ENCODE measurements at places on chromosomes 1 and 21.

- no peak for DNase-seq
Observed at GRCh38 chr1:87950369-87950768, 621.7 kb downstream of the LMO4 start.

- peak; percentile 51 for DNase-seq
Observed at GRCh38 chr1:67134695-67135094, at the start of gene C1orf141. C1orf141 (minus strand) TSS chr1:67134970; CDS start chr1:67127240, 7,730 bp downstream.

DNA sequence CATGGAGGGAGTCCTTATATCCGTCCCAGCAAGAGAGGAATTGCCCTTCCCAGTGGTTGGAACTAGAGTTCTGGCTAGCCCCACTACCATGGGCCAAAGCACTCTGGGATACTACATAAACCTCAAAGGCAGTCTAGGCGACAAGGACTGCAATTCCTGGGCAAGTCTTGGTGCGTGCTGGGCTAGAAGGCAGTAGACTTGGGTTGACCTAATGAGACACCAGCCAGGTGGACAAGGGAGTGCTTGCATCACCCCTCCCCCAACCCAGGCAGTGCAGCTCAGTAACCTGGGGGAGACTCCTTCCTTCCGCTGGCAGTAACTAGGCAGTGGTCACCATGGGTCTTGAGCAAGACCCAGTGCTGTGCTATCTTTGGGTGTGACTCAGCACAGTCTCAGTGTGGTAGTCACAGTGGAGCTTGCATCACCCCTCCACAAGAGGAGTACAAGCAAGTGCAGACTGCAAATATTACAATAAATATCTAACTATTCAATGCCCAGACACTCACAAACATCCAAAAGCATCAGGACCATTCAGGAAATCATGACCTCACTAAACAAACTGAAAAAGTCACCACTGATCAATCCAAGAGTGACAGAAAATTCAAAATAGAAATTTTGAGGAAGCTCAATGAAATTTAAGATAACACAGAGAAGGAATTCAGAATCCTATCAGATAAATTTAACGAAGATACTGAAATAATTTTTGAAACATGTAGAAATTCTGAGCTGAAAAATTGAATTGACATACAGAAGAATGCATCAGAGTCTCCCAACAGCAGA, 84.7 kb upstream of the LYPLAL1 start:
- no peak for DNase-seq

GRCh38 chr1:41902159-41902577, 16.6 kb downstream of the HIVEP3 start:
- DNase-seq: no peak

GRCh38 chr1:7616953-7617352, 154.1 kb upstream of the VAMP3 start:
- DNase-seq: no peak

GRCh38 chr1:169240449-169241232, 127.0 kb downstream of the NME7 start:
- DNase-seq: no peak

GRCh38 chr1:202046227-202046626, 35.8 kb downstream of the ELF3 start:
- no peak for DNase-seq

DNA sequence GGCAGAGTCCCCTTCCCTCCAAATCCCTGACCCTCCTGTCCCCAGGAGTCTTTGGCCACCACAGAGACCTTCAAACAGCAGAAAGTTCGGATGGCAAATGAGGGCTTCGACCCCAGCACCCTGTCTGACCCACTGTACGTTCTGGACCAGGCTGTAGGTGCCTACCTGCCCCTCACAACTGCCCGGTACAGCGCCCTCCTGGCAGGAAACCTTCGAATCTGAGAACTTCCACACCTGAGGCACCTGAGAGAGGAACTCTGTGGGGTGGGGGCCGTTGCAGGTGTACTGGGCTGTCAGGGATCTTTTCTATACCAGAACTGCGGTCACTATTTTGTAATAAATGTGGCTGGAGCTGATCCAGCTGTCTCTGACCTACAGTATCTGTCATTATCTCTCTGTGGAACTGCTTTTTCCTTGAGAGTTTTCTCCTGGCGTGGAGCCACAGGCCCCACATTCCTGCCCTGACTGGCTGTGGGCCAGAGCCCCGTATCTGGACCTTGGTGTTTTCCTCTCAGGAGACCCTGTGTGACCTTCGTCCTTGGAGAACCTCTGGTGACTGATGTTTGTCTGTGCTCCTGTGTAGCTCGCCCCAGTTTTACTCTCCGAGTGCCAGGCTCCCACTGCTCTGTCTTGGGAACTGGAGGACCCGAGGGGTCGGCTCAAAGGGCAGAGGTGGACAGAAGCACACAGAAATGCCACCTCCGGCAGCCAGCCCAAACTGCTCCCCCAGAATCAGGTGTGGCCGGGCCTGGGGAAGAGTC, 4.8 kb downstream of the SLC27A3 start:
- DNase-seq: no peak

DNA sequence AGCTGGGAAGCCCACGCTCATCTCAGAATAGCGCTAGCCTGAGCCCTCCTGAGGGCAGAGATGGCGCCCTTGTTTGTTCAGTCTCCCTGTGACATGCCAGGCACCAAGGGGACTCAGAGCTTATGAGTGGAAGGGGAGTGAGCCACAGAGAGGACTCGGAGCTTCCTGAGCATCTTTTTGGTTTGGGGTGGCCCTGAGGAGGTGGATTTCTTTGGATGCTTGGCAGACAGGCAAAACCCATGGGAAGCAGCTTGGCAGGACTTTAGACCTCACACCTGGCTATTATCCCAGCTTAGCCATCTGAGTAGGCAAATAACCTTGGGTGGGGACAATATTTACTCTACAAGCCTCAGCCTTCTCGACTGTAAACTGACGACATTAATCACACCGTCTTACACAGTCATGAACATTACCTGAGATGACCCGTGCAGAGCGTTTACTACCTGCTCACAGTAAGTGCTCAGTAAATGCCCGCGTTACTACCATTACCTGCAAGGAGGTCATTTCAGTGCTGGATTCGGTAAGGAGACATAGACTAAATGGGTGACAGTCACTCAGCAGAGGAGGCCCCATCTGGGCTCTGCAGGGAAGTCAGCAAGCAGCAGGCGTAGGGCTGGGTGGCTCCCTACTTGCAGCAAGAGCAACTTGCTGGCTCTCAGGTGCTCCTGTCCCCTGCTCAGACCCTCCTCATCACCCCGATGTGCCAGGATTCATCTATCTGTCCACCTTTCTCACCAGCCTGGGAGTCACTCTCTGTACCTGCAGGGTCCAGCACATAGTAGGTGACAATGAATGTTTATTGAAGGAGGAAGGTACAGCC, 54.9 kb downstream of the KLHDC7A start:
- no peak for DNase-seq

GRCh38 chr1:11026052-11026451, 13.6 kb downstream of the TARDBP start:
- no peak for DNase-seq

DNA sequence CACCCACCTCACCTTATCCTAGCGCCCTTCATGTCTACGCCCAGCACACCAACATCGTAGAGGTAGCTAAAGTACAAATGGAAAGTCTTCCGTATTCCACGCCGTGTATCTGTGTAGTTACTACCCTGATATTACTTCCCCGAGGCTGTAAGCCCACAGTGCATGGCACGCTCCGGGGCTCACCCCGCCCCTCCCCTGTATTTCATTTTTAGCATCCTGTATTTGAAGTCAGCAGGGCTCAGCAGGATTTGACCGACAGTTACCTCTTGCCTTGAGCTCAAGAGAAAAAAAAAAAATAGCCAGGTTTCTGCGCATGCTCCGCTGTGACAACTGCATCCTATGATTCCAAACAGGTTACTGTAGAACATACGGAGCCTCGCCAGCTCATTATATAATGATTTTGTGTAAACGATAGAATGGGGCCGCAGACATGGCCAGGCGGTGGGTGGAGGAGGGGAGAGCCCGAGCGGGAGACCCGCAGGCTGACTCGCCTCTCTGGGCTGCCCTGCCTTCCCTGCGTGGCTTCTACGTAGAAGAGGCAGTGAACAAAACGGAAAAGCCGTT, 1.3 kb downstream of the ABCG1 start:
- peak; percentile 70 for DNase-seq

DNA sequence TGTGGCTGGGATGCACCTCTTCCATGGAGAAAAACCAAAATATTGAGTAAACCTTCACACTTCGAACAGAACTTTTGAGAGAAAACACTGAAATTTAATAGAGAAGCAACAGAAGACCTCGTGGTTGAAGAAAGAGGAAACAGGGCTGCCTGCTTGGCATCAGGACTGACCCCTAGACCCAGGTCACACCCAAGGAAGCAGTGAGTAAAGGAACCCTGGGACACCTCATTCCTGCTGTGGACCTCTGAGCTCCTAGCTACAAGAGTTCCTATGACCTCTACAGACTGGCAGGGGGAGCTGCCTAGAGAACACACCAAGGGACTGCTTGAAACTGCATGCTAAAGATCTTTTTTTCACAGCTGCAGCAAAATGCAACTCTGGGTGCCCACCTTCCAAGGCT, 67.8 kb downstream of the FASLG start:
- DNase-seq: no peak

DNA sequence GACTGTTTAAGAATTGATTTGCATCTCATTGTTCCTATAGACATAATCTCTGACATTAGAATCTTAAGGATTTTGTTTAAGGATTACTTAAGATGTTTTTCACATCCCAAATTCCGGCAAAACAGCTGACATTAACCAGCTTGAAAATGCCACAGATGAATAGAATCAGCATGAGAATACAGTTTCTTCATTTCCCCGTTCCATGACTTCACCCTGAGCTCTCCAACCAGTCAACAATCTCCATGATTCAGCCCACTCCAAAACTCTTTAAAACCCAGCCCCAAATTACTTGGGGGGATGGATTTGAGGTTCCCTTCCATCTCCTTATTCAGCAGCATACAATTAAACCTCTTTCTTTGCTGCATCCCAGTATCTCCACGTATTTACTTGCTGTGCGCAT, 201.0 kb downstream of the LYPLAL1 start:
- DNase-seq: no peak

GRCh38 chr1:5917591-5918274, 74.5 kb downstream of the NPHP4 start:
- no peak for DNase-seq

DNA sequence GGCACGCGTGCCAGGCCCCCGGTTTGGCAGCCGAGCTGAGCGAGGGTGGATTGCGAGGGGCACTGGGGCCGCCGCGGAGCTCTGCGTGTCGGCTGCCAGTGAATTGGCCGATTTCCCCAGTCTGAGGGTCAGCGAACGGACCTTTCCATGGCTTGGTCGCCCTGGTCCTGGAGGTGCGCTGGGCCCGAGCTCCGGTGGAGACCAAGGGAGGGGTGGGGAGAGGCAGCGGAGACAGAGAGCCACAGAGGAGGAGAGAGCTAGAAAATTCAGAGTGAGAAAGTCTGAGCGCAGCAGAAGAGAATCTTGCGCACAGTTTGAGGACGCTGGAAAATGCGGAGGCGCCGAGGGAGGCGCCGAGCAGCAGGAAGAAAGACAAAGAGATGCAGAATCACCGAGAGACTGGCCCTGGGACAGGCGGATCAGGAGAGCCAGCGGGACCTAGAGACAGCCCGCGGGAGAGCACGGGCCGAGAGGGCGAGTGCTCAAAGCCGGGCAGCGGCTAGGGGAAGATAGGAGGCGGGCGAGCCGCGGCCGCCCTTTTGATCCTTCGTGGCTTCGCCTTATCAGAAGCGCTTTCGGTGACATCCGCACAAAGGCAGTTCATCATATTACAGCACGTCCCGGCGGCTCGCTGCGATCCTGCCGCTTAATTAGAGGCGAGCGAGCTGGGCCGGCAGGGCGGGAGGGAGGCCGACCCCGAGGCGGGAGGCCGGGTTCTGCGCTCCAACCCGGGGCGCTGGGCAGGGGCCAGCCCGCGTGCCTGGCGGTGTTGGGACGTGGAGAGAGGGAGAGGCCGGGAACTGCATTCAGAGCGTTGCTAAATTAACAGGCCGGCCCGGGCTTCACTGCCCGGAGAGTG, 12.7 kb downstream of the PAX7 start:
- peak; percentile 58 for DNase-seq

- DNase-seq: no peak
Observed at GRCh38 chr1:28927648-28928313, 13.4 kb downstream of the EPB41 start.

GRCh38 chr1:181503171-181503810, 20.0 kb downstream of the CACNA1E start:
- no peak for DNase-seq

DNA sequence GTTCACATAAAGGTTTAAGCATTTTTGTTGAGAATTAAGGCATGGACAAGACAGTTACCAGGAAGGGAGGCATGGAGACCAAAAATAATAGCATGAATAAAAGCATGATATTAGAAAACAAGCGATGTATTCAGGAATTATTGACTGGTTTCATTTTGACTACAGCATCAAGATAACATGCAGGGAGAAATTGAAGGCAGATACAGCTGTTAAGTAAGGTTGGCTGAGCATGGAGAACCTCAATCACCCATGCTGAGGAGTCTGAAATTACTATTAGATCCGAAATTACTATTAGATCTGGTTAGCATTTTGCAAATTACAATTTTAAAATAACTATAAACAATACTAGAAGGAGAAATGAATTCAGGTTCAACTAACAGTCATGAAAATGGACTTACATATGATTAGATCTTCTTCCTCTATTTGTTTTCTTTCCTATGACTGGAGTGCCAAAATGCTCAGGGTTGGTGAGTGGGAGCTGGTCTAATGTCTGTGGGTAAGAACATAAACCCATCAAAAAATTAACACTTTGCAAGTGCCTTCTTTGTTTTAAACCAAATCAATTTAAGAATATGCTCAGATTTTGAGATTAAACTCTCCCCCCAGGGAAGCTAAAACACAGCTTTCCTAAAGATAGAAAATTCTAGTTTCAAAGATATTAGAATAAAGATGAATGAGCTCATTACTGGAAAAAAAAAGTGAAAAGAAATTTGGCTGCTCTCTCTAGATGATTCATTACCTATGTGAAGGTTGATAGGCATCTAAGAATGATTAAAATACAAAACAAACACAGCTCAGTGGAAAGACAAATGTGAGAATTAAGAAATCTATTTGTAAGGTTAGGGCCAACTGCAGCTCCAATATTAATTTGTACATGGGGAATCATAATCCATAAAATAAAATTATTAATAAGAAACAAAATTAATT, 81.7 kb downstream of the ARID4B start:
- no peak for DNase-seq

All from glutamatergic neuron (in vitro differentiated cells).